ENCODE measurements at places on chromosomes 11 and 22.
A peak's percentile ranks its signal among the peaks of the same experiment; 100 is the strongest.

- no peak for DNase-seq
Measured at GRCh38 chr22:33569559-33569958, 350.7 kb downstream of the LARGE1 start.

DNA sequence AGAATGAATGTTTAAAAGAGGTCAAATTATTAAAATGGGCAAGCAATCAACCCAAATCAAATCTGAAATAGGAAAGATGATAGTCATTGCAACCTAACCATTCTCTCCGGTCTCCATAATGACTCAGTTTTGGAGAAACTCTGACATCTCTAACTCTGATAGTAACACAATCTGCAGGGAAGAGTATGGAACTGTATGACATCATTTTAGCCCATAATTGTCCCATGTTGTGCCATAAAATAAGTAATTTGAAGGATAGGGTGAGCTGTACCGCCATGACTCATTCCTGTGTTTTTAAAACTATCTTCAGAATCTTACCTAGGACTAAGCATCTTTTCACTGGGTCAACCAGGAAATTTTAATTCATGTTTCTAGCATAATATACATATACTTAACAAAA, 350.8 kb downstream of the DLG2 start:
- DNase-seq, result no peak

- peak; percentile 29 for DNase-seq
Measured at GRCh38 chr11:112166562-112166961, 610 bp upstream of the TEX12 start.

GRCh38 chr11:101436511-101437142, 147.2 kb downstream of the TRPC6 start:
- DNase-seq, result peak; percentile 52

- no peak for DNase-seq
Measured at GRCh38 chr22:24514241-24515026, 19.3 kb downstream of the UPB1 start.

DNA sequence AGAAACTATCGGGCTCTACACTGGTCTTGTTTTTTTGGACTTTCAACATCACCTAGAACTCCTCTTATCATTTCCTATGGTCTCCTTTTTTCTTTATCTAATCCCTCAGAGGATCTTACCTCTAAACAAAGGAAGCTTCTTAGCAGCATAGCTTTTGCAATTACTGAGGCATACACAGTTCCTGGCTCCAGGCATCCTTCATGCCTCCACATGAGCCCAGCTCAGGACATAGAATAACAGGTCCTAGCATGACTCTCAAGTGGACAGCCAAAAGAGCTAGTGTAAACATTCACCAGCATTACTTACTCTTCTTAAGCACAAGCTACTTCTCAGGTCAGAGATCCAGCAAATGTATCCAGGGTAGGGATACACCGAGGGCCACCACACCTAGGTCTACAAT, 17.1 kb downstream of the CFAP300 start:
- DNase-seq, result no peak

DNA sequence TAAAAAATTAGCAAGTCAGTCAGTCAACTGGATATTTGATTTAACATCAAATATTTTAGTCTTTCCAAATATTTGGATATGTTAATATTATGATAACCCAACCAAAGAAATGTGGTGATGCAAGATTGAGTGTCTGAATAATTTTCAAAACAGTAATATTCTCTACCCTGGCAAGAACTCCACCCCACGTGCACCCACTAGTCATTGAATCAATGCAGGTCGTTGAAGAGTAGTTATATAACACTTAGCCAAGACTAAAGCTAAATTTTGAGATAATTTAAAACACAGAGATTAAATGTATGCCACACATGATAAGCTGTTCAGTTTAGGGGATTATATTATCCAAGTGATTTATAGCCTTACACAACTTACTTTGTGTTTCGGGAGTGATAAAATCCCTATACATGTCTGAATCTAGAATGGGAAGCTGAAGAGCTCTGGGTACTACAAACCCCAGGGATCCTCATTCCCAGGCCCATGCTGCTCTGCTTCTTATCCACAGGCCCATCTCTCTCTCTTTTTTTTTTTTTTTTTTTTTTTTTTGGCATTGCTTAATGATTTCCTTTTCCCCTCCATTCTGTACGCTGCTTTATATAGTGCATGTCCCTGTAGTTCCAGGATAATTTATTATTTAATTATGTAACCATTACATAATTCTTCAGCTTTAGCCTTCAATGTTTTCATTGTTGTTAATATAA, 392.9 kb downstream of the NTM start:
- DNase-seq, result peak; percentile 40

- DNase-seq, result no peak
Measured at GRCh38 chr11:125939081-125939521, 6.7 kb upstream of the VSIG10L2 start.

DNA sequence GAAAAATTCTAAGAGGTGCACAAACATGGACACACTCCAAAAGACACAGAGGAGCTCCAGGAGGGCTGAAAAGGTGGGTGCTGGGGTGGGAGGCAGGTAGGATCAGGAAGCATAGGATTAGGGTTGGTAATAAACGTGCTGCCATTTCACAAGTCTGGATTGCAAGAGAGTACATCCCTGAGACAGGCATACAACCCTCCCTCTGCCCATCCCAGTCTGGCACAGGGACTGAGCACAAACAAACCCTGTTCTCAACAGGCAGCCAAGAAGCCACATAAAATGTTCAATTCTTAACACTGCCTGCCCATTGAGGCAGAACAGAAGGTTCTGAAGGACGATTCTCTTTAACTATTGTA, 18.5 kb downstream of the SLC35F2 start:
- DNase-seq, result no peak

GRCh38 chr11:8735094-8735493, 52.5 kb downstream of the RPL27A start:
- no peak for DNase-seq

- DNase-seq, result no peak
Measured at GRCh38 chr11:120797143-120797542, 226.8 kb upstream of the TBCEL start.

- DNase-seq, result no peak
Measured at GRCh38 chr22:38649841-38650522, 6.2 kb downstream of the FAM227A start.

DNA sequence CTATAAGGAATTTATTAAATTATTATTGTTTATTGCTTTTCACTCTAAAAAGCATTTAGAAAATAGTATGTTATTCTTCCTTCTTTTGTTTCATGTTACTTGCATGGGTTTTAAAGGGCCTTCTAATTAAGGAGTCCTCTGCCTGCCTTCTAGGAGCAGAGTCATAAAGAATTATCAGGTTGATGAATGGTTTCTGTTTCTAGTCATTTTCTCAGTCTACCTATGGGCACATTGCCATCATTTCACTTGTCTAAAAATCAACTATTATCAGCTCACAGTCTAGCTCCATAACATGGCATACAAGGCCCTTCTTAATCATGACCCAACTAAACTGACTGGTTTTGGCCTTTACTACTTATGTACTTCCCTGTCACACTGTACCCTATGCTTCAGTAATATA, 16.2 kb downstream of the DYNC2H1 start:
- no peak for DNase-seq

- no peak for DNase-seq
Measured at GRCh38 chr11:33695051-33695566, 5.5 kb downstream of the C11orf91 start.

GRCh38 chr11:132858223-132858622, 674.1 kb downstream of the OPCML start:
- peak; percentile 44 for DNase-seq

- no peak for DNase-seq
Measured at GRCh38 chr11:63611395-63611747, 2.9 kb downstream of the PLAAT3 start.

- peak; percentile 73 for DNase-seq
Measured at GRCh38 chr11:108672113-108672512, 7.2 kb downstream of the DDX10 start.

DNA sequence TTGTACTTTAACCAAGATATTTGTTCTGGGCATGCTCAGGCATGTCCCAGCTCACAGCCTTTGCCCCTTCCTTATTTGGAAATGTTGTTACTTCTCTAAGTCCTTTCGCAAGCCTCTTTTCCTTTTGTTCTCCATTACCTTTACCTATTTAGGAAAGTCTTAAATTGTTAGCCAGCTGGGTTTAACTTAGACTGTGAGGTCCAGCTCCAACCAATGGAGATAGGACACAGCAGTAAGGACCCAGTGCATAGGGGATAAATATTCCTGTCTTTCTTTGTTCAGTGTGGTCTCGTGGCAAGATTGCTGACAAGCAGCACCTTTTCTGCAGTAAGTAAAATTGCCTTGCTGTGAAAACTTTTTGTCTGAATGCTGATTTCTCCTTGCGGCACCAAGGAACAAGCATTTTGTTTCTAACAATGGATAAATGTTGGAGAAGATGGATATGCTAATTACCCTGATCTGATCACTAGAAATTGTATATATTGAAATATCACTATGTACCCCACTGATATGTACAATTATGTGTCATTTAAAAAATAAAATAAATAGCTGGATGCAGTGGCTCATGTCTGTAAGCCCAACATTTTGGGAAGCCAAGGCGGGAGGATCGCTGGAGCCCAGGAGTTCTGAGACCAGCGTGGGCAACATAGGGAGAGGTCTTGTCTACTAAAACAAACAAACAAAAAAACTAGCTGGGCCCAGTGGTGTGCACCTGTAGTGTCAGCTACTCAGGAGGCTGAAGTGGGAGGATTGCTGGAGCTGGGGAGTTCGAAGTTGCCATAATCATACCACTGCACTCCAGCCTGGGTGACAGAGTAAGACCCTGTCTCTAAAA, 31.9 kb upstream of the FTH1 start:
- peak; percentile 24 for DNase-seq

DNA sequence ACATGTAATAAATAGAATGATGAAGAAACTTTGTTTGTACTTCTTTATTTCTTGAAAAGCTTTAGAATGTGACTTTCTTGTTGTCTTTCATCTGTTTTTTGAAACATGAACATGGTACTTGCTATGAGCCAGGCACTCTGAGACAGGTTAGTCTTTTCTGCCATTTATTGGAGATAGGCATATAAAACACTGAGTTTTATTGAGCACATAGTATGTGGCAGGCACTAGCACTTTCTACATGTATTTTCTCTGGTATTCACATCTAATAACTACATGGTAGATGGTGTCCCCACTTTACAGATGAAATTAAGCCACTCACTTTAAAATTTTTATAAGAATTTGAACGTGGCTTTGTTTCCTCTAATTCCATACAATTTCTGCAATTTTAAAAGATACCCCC, 7.7 kb upstream of the ANKRD42 start:
- no peak for DNase-seq

Data from EH (cell line).